ENCODE measurements at places on chromosomes 16 and 17.

GRCh38 chr16:24580665-24581064 lies 41.3 kb downstream of the RBBP6 start:
- DNase-seq = no peak

GRCh38 chr16:52254746-52255145 lies 292.2 kb downstream of the TOX3 start:
- DNase-seq = no peak

DNA sequence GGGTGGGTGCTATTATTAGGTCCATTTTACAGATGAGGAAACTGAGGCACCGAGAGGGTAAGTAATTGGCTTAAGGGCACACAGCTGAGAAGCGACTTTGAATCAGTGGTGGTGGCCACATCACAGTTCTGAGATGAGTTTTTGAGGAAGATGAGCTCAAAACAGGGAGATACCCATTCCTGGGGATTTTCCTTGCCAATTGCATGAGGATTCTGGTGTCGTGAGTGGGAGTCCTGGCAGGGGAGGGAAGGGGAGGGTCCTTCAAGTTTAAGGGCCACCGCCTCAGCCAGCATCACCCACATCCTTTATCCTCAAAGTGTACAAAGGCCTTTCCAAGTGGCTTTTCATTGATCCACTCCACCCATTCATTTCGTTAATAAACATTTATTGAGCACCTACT lies 45.3 kb downstream of the IL21R start:
- DNase-seq = no peak

DNA sequence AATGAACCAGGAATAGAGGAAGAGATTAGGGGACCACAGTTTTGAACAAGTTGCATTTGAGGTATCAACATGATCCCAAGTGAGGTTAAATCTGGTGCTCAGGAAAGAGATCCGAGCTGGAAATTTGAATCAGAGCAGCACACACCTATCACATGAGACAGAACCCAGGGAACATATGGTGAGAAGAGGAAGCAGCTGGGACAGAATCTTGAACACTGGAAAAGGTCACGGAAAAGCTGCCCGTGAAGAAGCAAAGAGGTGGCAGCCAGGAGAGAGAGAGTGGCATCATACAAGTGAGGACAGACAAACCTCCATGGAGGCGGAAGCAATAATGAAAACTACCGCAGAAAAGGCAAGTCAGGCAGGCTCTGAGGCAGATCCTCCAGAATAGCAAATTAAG lies 36.1 kb downstream of the USP31 start:
- DNase-seq = no peak

DNA sequence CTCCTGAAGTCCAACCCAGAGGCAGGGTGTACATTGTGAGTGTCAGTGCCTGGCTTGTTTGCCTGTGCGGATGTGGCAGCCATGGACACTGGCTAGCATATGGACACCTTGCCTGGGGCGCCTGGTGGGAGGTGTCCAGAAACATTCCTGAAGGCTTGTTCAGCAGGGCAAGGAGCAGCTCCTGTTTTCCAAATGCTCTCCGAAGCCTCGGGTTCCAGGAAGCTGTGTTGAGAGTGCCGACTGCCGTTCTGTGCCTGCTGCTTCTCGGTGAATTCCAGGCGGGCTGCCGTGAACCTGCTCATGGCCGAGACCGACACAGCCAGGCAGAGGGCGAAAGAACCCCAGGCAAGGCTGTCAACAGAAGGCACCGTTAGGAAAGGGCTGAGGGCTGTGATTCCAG lies 10.9 kb upstream of the DHRS7C start:
- DNase-seq = no peak

DNA sequence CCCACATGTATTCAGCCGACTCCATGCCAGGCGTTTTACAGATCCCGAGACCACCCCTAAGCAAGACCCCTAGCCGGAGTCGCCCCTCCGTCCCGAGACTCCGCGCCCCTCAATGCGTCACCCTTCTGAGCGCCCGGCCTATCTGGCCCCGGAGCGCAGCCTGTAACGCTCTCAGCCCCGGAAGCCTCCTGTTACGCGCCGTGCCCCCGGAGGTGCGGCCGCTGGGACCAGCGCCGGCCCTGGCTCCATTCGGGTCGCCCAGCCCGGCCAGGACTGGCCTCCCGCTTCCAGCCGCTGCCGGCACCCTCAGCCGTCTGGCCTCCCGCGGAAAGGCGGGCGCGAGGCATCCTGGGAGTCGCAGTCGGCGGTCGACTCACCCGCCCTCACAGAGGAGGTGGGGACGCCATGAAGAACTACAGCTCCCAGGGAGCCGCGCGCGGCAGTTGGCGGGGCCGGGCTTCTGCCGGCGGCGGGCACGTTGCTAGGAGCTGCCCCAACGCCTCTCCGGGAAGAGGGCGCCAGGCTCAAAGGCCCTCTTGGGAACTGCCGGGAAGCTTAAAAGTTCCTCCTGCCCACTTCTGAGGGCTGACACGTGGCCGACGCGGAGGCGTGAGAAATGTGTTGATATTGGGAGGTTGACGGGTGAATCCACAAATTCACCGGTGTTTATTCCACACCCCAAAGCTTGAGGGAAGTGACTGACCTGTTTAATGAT lies at the start of gene FBF1:
Gene FBF1, minus strand, starts transcription at position 316 of the 715 bp plus-strand sequence. CDS start 2,893 bp downstream, outside the sequence.
- peak; percentile 86 for DNase-seq

GRCh38 chr17:17342242-17342945 lies 39.2 kb downstream of the NT5M start:
- no peak for DNase-seq

DNA sequence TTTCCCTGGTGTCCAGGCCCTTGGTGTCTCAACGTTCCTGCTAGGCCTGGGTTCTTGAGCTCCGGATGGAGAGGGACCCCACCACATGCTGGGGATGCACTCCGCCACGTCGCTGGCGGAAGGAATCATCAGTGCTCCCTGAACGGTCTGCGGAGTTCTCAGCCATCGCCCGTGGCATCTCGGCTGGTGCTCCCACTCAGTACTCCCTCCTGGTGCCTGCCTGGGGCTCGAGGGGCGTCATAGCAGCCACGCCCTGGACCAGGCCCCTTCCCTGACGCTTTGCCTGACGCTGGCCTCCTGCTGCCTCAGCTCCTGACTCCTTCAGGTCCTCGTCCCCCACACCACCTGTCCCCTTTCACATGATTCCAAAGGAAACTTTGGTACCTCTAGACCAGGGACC lies 95.9 kb upstream of the CIBAR2 start:
- DNase-seq = no peak

GRCh38 chr17:35044181-35044580 lies 19.3 kb downstream of the RFFL start:
- DNase-seq = no peak

DNA sequence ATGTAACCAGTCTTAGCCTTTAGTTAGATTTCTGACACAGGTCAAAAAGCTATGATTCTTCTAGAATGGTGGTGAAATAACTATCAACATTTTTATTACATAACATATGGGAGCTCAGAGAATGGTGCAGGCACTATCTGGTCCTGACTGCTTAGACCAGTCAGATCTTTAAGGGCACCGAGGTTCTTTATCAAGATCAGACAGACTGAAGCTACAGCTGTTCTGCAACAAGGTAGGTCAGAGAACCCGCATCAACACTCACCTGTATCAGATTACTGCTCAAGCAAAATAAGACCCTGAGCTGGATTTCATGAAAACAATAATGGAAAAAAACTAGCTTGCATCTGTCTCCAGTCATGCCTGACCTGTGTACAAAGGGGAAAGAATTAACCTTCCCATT lies 160.4 kb downstream of the KCNJ2 start:
- no peak for DNase-seq

- DNase-seq = no peak
Measured at GRCh38 chr17:65551267-65552040, 10.0 kb downstream of the AXIN2 start.

DNA sequence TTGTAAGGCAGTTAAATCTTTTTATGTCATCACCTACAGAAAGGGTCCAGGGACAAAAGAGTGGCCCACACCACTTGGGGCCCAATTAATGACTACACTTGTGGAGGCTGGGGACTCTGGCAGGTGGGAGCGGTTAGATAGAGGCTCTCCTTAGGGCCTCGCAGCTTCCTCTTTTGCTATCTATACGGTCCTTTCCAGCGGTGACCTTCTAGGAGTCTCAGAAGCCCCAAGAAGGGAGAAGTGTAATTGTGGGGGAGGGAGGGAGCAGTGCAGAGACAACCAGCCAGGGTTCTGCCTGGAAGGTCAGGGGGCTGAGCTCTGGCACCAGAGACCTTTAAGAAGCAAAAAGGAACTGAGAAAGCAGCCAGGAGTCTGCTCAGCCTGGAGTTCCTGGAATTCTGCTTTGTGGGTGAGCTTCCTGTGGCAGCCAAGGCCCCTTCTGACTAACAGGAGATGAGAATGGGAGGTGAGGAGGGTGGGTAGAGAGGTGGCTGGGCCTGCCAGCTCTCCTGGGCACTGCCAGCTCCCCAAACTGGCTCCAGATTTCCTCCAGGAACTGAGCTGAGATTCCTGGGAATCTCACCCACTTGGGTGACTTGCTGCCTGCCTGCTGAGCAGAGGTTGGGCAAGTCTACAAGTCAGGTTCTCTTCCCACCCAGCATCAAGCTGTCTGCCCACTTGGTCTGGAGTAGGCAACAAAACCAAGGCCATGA lies 16.3 kb upstream of the MAP3K14 start:
- DNase-seq = no peak

DNA sequence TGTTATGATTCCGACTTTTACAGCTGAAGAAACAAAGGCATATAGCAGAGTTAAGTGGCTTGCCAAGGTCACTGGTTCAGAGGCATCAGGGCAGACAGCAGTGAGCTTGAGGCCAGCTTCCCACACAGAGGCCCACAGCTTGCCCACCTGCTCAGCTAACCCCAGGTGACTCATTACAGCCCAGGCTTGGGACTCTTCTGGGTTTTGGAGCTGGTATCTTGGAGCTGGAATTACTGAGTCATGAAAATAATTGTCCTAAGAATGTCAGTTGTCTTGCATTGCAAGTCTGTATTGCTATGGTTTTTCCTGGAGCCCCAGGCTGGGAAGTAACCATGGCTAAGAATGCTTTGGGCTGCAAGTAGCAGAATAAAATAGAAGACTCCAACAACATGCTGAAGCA lies 32.4 kb upstream of the IRX3 start:
- no peak for DNase-seq

DNA sequence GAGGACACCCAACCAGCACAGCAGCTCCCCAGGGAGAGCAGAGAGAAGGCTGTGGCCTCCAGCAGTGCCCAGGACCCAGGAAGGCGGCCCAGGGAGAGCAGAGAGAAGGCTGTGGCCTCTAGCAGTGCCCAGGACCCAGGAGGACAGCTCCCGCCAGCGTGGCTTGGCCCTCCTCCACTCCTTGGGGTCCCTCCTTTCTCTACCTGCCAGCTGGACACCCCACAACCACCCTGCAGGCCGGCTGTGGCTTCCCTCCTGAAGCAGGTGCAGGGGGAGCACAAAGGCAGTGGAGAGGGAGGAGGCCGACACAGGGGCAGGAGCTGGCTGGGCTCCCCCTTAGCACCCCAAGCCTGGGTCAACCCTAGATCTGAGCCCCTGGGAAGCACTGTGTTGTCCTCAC lies 54.1 kb upstream of the FASN start:
- DNase-seq = no peak

DNA sequence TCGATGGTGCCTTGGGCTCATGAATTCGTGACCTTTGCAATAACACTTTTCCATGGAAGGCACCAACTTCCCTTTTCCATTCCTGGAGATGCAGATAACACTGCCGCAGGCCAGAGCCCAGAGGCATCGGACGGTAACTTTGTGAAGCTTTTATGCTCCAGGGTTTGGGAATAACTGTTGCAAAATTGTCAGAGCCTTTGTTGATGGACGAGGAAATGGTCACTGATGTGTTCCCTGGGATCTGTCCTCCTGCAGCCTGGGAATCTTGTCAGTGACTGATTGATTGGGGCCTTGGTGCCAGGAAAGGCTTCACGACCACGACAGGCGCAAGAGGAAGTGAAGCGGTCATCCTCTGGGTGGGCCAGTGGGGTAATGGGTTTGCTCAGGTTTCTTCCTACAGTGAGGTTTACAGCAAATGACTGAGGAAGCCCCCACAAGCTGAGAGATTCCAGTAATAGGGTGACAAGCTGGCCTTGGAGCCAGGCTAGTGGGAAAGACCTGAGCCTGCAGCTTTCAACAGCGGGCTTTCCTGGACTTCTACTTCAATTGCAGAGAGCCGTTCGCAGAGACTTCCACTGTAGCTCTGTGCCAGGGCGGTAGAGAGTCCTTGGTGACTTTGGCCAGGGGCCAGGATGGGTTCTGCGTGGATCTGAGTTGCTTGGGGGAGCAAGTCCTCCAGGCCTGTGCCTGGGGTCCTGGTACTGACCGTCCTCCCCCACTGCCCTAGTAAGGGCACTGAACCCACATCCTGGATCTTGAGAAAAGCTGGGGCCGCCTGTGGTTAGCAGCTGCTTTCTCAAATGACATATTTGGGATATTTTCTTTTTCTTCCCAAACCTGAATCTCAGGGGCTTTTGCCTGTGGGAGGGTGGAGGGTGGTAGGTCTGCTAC lies 37.6 kb downstream of the PGS1 start:
- no peak for DNase-seq
